ENCODE measurements at places on chromosomes 7 and 10.

GRCh38 chr7:45454771-45455170, 119.4 kb upstream of the ADCY1 start:
- no peak for DNase-seq

- peak; percentile 48 for DNase-seq
Measured at GRCh38 chr10:72274730-72275350, 1.1 kb downstream of the DDIT4 start.

DNA sequence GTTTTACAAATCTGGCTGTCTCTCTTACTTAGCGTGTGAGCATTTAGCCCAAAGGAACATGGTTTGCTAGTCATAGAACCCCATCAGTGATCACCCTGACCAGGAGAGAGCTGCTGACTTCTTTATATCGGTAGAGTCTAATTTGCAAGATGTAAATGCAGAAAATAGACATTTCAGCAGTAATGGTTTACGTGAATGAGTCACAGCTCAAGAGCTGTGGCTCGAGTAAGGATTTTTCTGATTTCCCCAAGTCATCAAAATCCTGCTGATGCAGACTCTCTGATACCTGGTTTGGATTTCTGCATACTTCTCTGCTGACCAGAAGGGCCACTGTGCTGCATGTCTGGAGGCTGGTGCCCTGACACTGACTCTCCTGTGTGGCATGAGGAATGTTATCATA, 25.7 kb downstream of the NUB1 start:
- DNase-seq: no peak

- DNase-seq: no peak
Measured at GRCh38 chr10:121369616-121370015, 228.6 kb downstream of the FGFR2 start.

DNA sequence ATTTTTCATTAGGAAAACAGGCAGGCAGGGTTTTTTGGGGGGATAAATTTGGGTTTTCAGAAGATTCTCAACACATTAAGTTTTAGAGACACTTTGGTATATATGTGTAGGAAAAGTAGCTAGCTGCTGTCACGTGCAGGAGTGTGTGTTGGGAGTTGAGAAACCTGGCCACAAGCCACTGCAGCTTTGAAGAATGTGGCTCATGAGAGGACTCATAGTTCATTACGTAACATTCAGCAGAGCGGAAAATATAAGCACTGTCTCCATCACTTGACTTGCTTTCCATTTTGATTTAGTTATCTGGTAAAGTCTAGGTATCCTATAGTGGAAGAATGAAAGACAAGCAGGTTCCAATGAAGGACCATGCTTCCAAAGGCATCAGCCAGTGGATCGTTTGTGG, 31.2 kb downstream of the SMNDC1 start:
- DNase-seq: no peak

GRCh38 chr7:151058781-151059366, 515 bp upstream of the SLC4A2 start:
- no peak for DNase-seq

DNA sequence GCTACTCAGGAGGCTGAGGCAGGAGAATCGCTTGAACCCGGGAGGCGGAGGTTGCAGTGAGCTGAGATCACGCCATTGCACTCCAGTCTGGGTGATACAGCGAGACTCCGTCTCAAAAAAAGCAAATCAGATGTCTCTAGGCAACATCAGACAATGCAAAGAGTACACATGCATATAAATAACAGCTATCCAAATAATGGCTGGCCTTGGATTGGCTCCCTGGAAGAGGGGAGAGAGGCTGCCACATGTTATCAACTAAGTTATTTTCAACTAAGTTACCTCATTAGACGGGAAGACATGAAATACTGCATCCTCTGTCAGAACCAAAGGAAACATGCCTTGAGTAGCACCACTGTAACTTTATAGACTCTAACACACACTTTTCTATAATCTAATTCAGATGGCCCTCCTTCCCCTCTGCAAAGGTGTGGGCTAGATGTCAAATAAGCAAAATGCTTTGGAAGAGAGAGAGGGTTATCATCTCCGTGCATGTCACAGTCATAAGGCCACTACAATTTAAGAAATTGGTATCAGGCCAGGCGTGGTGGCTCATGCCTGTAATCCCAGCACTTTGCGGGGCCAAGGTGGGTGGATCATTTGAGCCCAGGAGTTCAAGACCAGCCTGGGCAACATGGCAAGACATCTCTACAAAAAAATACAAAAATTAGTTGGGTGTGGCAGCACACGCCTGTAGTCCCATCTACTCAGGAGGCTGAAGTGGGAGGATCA, 22.5 kb upstream of the SPOCK2 start:
- DNase-seq: no peak

DNA sequence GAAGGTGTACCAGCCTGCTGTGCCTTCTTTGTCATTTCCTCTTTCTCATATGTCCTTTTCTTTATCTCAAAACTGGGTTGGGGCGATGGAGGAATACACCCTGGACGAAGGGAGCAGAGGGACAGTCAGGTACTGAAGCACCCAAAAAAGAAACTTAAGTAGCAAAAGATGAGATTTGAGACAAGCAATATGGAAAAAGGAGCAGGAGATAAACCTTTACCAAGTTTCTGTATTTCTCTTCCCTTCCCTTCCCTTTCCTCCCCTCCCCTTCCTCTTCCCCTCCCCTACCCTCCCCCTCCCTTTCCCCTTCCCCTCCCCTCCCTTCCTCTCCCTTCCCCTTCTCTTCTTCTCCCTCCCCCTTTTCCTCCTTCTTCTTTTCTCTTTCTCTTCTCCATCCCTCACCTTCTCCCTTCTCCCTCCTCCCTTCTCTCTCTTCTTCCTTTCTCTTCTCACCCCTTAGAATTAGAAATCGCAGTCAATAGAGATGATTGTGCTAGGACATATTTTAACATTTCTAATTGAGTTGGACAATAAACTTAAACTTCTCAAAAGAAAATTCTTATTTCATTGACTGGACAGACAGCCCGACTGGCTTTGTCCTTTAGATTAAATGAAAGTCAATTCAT, 114.7 kb upstream of the PLXDC2 start:
- DNase-seq: no peak

DNA sequence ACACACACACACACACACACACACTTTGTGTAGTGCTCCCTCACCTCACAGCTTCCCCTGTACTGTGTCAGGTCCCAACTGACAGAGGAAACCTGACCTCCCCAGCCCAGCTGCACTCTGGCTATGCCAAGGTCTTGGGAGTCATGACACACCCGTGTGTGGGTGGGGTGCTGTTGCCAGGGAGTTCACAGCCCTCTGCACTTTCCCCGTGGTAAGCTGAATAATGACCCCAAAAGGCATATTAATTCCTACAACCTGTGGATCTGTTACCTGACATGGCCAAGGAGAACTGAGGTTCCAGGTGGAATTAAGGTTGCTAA, 8.9 kb upstream of the NANOS1 start:
- DNase-seq: no peak

GRCh38 chr7:69871886-69872569, 273.8 kb downstream of the AUTS2 start:
- DNase-seq: no peak

DNA sequence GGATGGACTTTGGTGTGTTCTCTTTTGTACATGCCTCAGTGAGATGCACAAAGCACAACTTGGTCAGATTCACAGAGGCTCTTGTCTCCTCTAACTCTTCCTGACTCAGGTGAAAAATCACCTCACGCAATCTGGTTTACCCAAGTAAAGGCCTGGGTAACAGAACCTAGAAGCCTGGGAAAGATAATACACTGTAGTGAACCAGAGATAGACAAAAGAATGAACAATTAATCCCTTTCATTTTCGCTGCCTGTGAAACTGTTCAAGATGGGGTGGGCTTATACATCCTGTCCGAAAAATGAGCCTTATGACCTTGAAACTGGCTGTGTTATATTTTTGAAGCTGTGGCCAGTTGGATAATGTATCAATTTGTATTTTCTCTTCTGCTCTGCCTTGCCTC, 678.9 kb upstream of the TEX47 start:
- no peak for DNase-seq

GRCh38 chr10:102632394-102633111, 11.7 kb upstream of the TRIM8 start:
- no peak for DNase-seq

GRCh38 chr10:23038172-23038571, 57.2 kb upstream of the MSRB2 start:
- no peak for DNase-seq

Measured in activated T-helper 1 cell treated with anti-CD3 and anti-CD28 coated beads, Interleukin-2, amount 50 U/mL, for 16 hours (primary cell).